Glutamatergic neuron (in vitro differentiated cells): ENCODE measurements at places on chromosomes 2 and 18. TPM values are rescaled to one million over a fixed set of nuclear protein-coding genes. Genes with fewer than 3 reads are reported as not detected.

The CMPK2 gene
- total RNA-seq, result 0.81 TPM

The TSGA10 gene
- total RNA-seq, result 3.8 TPM

DNA sequence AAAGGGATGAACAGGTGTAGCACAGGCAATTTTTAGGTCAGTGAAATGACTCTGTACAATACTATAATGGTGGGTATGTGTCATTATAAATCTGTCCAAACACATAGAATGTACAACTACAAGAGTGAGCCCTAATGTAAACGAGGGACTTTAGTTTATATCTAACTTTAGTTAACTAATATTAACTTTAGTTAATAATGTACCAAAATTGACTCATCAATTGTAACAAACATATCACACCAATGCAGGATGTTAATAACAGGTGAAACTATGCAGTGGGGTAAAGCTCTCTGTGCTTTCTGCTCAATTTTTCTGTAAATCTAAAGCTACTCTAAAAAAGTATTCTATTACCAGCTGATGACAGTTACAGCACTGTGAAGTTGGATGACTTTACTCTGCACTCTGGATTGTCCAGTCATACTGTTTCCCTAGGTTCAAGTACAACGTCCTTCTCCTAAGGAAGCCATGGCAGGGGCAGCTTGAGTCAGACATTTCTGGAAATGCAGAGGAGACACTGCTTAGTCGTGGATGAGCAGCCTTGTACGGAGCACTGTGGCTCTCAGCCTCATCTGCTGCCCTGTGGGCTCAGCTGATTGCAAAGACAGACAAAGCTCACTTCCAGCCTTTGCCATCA lies 26.1 kb downstream of the TGFA start:
- peaks cover 5% of the 10 kb centered on the region for H3K27me3 ChIP-seq
- H3K27ac ChIP-seq, result no peak overlapping the region
- DNase-seq, result no peak
- H3K36me3 ChIP-seq, result no peaks in the 10 kb centered on the region
- H3K4me3 ChIP-seq, result no peak overlapping the region

DNA sequence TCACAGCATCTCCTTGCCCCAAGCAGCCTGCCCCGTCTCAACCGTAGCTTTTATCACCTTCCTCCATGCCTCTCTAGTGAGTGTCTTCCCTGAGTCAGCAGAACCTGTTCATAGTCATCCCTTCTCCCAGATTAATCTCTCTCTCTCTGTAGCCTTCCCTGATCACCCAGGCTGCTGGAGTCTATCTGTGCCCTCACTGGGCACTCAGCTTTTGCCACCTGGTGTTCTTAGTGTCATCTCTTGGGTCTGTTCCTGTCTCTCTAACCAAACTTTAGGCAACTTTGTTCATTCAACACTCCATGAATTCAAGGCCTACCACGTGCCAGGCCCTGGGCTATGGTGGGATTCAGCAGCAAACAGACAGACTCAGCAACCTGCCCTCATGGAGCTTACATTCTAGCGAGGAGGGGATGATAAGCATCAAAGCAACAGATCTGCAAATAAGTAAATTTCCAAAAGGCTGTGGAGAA lies 159.1 kb downstream of the SMAD7 start:
- H3K27ac ChIP-seq, result no peak overlapping the region
- H3K4me1 ChIP-seq, result peaks cover 23% of the 10 kb centered on the region
- peak; percentile 5 for DNase-seq
- peaks cover 8% of the 10 kb centered on the region for H3K36me3 ChIP-seq
- H3K27me3 ChIP-seq, result peaks cover 16% of the 10 kb centered on the region

- H3K27me3 ChIP-seq, result peaks cover 3% of the 10 kb centered on the region
- peaks cover 40% of the 10 kb centered on the region for H3K4me1 ChIP-seq
- DNase-seq, result no peak
- peaks cover 3% of the 10 kb centered on the region for H3K36me3 ChIP-seq
- H3K4me3 ChIP-seq, result no peak overlapping the region
Measured at GRCh38 chr2:97932975-97933662, 62.6 kb downstream of the TMEM131 start.

GRCh38 chr18:47730795-47731194 lies 199.7 kb downstream of the SMAD2 start:
- DNase-seq, result no peak
- no peaks in the 10 kb centered on the region for H3K4me1 ChIP-seq
- H3K4me3 ChIP-seq, result no peak overlapping the region
- no peak overlapping the region for H3K27ac ChIP-seq
- no peaks in the 10 kb centered on the region for H3K36me3 ChIP-seq
